Stimulated activated CD8-positive, alpha-beta memory T cell treated with anti-CD3 and anti-CD28 coated beads, Interleukin-7, amount 100 ng/mL, for 1 hour (primary cell): ENCODE measurements at places on chromosomes 7 and 10.

DNA sequence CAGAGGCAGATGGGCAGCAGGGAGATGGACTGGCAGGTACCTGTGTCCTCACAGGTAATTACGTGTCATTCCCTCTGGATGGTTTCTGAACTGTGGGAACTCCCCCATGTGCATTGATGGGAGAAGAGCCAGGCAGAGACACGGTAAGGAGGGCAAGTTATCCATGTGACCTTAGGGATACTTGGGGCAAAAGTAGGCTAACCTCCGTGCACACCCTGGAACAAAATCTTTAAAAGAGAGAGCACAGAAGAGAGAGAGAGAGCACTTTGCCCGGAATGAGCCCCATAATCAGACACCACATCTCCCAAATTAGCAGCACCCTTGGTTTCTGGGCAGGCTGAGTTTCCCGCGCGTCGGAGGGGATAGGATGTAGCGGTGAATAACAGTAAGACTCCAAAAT, 423.2 kb downstream of the PAXIP1 start:
- DNase-seq: no peak

DNA sequence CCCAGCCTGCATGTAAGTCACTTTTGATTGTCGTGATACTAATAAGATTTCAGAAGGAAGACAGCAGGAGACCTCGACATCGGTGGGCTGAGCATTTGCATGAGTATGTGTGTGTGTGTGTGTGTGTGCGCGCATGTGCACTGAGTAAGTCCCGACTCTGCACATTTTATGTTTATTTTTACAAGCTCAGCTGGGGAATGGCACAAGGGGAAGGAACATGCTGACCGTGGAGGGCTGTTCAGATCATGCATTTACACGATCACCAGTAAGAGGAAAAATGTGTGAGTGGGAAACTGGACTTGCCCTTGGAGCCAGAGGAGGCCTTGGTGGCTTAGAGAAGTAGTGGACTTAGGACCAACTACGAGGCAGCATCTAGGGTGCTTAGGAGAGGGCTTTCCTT, 41.3 kb downstream of the IL2RA start:
- no peak for DNase-seq

GRCh38 chr7:147861058-147861716, 729.4 kb upstream of the C7orf33 start:
- DNase-seq: no peak

DNA sequence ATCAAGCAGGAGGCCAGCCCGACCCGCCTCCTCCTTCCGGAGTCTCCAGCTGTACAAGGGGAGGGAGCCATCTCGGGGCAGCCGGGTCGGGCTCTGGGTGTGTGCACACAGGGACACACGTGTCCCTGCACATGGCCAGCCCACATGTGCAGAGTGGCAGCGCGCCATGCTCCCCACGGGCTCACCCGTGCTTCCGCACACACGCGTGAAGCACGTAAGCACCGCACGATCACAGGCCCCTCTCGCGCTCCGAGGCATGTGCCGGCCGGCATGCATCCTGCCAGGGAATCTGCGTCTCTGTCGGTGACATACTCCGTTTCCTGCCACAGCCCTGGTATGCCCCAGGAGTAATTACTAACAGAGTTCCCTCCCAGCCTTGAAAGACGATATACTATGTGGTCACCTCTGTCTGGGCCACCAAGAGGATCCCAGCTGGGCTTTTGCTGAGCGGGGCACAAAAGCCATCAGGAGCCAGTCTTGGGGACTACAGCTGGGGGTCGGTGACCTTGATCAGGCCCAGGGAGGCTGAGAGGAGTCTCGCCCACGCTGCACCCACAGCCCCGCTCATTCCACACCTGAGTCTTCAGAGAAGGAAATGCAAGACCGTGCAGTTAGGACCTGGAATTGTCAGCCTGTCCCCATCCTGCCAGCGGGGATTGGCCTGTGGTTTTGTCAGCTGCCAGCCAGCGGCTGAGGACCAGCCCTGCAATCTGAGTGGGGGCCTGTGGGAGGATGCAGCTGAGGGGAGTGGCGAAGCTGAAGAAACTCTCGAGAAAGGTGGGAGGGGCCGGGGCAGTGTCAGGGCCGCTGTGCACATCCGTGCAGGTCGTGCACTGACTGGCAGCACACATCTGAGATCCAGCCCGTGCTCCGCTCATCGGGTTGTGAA, 11.0 kb upstream of the LFNG start:
- DNase-seq: peak; percentile 37

GRCh38 chr10:21399392-21400035, 126.0 kb downstream of the SKIDA1 start:
- DNase-seq: no peak

DNA sequence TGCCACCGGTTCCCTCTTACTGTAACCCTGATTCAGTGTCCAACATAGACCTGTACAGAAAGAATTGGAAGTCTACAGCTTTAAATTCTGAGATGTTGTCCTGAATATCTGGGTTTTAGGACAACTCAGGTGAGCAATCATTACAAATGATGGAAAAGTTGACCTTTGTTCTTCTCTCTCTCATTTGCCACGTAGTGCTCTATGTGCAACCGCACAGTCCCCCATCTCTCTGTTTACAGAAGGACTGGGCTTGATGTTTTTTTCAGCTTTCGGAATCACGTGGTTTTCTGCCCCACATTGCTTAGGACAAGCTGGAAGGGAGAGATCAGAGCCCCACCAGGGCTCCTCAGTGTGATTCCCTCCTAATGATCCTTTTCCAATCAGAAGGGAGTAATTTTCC, 22.2 kb downstream of the NEUROD6 start:
- no peak for DNase-seq

- DNase-seq: no peak
These were observed 24.6 kb downstream of the NAMPT start for GRCh38 chr7:106260136-106260561.

- DNase-seq: no peak
These were observed 2.9 kb upstream of the CDK14 start for GRCh38 chr7:90593205-90593604.

GRCh38 chr7:150322833-150323681, at the start of the genes ACTR3C and LRRC61:
ACTR3C (minus strand) TSS chr7:150323545; CDS start chr7:150295296, 28,249 bp downstream.
LRRC61 (plus strand) TSS chr7:150323355; CDS start chr7:150336862, 13,507 bp downstream.
- peak; percentile 22 for DNase-seq

DNA sequence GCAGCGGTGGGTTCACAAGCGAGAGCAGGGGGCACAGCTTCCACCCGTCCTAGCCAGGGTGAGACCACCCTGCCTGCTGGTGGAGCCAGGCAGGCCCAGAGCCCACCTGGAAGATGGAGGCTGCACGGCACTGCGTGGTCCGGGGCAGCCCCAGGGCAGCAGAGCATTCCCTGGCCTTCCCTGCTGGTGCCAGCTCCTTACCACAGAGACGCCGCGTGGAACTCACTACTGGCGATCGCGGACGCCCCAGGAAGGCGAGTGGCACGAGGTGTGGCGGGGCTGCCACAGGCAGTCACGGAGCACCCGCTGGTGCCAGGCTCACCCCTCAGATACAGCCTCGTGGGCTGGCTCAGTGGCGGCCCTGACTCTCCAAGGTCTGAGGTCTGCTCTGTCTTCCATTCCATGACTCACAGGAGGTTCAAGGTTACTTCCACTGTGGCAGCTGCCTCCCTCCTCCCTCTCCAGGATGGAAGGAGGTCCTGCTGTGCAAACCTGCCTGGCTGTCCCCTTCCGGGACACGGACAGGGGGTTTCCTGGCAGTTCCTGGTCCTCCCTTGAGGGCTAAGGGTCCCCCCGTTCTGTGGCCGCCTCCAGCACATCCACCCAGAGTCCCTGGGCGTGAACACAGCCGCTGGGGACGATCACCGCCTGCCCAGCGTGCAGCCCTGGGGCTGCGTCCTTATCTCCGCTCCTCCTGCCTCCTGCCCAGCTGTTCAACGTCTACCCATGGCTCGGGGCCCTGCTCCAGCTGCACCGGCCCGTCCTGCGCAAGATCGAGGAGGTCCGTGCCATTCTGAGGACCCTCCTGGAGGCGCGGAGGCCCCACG, 3.1 kb downstream of the CYP2W1 start:
- no peak for DNase-seq

- DNase-seq: no peak
These were observed 20.2 kb upstream of the PAPSS2 start for GRCh38 chr10:87639493-87639892.

DNA sequence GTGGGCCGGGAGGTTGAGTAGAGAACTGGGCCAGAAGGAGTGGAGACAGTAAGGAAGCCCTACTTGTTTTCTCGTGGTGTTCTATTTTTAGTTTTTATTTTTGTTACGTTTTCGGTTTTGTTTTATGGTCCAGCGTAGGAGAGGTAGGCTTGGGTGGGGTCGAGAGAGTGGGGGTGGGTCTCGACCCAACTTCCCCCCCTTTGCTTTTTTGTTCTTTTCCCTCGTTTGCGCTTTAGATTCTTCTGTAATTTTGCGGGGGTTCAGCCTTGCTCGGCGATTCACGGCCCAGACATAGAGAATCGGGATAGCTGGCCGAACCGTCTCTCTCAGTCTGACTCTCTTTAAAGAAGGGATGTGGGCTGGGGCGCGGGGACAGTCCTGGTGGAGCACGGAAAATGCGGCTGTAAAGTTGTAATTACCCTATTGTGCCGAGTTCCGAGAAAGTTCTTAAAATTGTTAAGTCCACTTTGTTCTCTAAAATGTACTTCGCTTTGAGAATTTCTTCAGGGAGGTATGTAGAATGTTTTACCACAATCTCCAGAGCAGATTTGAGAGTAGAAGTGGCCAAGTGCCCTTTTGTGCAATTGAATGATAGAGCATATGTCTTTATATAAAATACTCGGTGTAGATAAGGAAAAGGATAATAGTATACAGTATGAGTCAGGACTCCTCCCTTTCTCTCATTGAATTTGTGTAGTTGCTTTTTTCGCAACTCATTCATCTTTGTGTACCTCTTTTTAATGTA, 816 bp downstream of the DMTF1 start:
- DNase-seq: no peak

GRCh38 chr10:67005981-67006380, 80.1 kb downstream of the LRRTM3 start:
- no peak for DNase-seq

GRCh38 chr7:40775877-40776276, 641.1 kb downstream of the SUGCT start:
- DNase-seq: no peak

GRCh38 chr7:105180002-105180401, 166.0 kb downstream of the KMT2E start:
- DNase-seq: no peak

DNA sequence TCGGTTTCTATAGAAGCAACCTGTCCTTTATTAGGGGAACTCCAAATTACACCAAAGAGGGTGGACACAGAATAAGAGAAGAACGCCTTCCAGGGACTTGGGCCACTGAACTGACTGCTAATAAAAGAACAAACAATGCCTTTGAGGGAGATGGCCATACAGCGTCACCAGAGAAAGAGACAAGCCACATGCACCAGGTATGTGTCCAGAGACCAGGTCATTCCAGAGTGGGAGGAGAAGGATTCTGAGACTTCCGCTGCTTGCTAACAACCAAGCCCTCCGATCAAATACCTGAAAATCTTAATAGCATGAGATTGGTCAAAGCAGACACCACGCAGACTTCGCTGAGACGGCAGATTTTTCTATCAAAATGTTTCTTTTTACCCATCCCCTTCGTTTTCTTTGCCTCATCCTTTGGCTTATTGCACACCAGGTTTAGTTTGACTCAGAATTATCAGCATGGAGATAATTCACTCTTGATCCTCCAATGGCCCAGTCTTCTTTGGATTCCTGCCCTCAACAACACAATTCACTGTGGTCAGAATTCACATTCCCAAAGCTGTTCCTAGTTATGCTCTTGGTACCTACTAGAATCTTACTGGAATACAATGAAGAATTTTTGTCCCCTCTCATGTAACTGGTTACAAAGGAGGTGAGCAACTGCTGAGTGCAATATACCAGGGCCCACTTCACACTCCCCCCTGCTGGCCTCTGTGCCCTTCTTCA, 87.4 kb upstream of the DDC start:
- no peak for DNase-seq

DNA sequence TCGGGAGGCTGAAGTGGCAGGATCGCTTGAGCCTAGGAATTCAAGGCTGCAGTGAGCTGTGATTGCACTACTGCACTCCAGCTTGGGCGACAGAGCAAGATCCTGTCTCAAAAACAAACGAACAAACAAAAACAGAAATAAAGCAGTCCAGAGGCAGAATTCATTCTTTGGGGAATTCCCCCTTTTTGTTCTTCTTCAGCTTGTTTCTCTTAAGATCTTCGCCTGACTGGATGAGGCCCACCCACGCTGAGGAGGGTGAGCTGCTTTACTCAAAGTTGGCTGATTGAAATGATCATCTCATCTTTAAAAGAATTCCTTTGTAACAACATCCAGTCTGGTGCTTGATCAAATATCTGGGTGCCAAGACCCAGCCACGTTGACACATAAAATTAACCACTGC, 10.7 kb downstream of the MRC1 start:
- no peak for DNase-seq
